ENCODE measurements at places on chromosomes 16 and 17.

DNA sequence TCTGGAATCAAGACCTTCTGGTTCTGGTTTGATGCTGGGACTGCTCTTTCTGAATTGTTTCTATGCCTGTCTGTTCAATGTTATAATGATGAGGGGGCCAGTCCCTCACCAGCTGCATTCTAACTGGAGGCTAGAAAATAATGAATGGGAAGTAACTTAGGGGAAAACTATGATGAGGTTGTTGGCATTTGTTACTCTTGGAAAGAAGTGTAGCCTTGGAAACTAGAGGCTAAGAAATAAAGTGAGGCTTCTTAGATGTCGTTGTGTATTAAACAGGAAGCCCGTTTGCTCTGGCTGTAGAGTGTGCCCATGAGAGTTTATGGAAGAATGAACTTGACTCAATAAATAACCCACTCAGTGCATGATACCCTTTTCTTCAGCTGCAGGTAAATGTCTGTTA is 140.8 kb downstream of the PRKCA start:
- DNase-seq = no peak

DNA sequence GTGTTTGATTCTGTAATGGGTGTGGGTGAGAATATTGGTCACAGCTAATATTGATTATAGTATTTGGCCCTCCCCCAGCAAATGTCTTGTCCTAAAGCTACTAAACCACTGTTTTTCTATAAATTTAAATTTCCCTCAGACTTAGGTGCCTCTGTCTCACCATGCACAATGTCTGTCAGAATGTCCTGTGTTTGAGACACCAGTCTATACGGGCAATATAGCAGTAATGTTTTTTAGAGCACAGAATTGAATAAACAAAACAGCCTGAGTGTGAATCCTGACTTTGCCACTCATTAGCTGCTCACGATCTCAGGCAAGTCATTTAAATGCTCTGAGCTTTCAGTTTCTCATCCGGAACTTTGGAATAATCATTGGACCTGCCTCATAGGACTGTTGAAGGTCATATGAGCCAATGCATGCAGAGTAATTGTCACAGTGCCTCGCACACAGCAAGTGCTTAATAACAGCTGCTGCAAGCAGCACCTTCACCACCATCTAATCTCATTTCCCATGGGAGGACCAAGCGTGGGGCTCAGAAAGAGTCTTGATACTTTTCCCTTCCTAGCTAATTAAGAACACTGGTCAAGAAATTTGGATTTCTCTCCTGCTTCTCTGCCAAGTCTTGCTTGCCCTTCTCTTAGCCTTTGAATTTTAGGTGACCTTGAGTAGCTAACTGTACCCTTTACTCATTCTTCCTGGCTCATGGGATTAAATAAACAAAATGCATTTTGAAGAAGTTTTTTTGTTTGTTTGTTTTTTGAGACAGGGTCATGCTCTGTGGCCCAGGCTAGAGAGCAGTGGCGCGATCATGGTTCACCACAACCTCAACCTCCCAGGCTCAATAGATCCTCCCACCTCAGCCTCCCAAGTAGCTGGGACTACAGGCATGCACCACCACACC is 9.8 kb downstream of the HLF start:
- DNase-seq = no peak

- DNase-seq = no peak
These were observed 451.5 kb downstream of the TOX3 start for GRCh38 chr16:52095471-52095870.

- no peak for DNase-seq
These were observed 8.2 kb downstream of the FMNL1 start for GRCh38 chr17:45229681-45230409.

GRCh38 chr16:83420206-83420760 is 387.5 kb upstream of the HSBP1 start:
- no peak for DNase-seq

- DNase-seq = no peak
These were observed 122.3 kb downstream of the ZFHX3 start for GRCh38 chr16:72925631-72925979.

DNA sequence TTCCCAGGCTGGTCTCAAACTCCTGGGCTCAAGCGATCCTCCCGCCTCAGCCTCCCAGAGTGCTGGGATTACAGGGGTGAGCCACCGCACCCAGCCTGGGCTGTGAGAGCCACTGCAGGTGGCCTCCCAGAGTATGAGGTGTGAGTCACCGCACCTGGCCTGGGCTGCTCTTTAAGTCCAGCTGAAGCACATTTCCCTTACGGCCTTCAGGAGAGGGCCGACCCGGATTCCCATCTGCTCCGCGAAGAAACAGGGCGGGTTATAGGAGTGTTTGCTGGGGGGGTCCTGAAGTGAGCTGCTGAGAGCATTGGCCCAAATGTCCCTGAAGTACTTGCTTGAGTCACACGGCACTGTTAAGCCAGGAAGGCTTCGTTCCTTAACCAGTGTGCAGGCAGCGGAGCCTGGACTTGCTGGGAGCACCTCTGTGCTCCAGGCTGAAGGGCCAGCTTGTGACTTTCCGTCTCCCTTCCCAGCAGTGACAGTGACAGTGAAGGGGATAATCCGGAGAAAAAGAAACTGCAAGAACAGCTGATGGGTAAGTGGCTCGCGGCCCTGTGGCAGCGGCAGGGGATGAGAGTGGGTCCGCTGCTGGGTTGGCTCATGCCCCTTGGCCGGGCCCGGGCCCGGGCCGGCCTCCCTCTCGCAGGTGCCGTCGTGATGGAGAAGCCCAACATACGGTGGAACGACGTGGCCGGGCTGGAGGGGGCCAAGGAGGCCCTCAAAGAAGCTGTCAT is 7.2 kb downstream of the VPS4A start:
- no peak for DNase-seq

DNA sequence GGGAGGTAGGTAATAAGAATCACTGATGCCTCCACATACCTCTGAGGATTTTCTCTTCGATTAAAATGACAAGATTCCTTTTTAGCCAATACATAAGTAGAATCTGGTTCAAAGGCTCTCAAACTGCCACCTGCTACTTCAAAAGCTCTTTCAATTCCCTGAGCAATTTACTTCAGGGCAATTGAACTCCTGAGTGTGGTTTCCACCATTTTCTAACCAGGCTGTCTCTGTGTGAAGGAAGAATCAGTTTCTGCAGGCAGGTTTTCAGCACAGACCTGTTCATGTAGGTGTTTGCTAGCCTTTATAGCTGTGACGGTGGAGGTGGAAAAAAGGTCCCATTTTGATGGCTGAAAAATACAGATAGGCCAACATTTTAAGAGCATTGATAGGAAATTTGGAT is 18.2 kb upstream of the HS3ST3B1 start:
- DNase-seq = no peak

- no peak for DNase-seq
These were observed 20.8 kb downstream of the ABCC1 start for GRCh38 chr16:15970202-15970601.

GRCh38 chr16:46889942-46890300 is 5.8 kb downstream of the GPT2 start:
- no peak for DNase-seq

GRCh38 chr16:86590501-86591144 is 12.3 kb downstream of the FOXL1 start:
- no peak for DNase-seq

GRCh38 chr16:50685462-50686063 is 4.5 kb upstream of the SNX20 start:
- no peak for DNase-seq

DNA sequence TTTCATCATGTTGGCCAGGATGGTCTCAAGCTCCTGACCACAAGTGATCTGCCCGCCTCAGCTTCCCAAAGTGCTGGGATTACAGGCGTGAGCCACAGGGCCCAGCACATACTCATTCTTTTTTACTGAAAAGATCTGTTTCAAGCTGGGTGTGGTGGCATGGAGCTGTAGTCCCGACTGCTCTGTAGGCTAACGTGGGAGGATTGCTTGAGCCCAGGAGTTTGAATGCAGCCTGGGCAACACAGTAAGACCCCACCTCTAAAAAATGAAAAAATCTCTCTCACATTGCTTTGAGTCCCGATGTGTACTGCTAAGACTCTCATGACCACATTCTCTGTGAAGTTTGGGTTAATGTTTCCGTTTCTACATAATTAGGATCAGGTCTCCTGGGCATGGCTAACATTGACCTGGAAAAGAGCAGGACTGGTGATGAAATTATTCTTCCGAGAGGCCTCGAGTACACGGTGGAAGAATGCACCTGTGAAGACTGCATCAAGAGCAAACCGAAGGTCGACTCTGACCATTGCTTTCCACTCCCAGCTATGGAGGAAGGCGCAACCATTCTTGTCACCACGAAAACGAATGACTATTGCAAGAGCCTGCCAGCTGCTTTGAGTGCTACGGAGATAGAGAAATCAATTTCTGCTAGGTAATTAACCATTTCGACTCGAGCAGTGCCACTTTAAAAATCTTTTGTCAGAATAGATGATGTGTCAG is 2.3 kb downstream of the TNFRSF17 start:
- no peak for DNase-seq

GRCh38 chr16:51818342-51818944 is 667.4 kb upstream of the SALL1 start:
- DNase-seq = peak; percentile 4

GRCh38 chr17:31085563-31085962 is 9.2 kb upstream of the NF1 start:
- DNase-seq = no peak

GRCh38 chr16:78129349-78129748 is 29.9 kb downstream of the WWOX start:
- DNase-seq = no peak

DNA sequence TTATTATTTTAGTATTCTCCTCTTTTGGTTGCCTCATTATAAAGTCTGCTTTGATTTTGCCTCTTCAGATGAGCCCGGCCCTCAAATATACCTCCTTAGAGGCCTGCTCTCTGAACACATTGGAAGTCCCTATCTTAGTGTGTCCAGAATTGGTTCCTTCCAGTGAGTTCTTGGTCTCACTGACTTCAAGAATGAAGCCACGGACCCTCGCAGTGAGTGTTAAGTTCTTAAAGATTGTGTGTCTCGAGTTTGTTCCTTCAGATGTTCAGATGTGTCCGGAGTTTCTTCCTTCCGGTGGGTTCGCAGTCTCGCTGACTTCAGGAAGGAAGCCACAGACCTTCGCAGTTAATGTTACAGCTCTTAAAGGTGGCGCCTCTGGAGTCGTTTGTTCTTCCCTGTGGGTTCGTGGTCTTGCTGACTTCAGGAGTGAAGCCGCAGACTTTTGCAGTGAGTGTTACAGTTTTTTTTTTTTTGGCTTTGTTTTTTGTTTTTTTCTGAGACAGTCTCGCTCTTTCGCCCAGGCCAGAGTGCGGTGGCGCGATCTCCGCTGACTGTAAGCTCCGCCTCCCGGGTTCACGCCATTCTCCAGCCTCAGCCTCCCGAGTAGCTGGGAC is 45.8 kb upstream of the NOS2 start:
- DNase-seq = no peak

DNA sequence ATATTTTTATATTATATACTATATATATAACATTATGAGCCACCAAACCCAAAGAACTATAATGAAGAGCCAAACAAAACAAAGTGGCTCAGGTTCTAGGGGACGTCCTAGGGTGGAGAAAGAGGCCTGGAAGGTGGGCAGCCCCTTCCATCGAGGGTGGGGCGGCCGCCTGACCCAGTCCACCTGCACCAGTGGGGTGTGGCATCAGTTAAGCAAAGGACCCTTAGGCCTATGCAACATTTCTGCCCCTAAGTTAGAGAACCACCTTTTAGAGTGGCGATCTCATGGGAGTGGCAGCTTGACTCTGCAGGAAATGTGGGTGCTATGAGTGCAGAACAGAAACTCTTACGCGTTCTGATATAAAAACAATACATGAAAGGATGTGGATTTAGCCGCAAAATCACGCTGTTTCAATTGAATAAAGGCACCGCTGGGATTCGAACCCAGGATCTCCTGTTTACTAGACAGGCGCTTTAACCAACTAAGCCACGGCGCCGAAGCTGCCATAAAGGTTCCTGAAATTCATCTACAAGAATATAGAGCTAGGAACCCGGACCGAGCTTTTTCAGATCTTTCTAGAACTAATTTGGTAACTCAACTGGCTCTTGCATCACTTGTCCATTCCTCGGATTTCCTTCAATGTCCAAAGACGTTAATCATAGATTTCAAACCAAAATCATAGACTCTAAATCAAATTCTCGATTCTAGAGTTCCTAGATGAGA is 15.6 kb upstream of the AURKB start:
- DNase-seq = no peak

- no peak for DNase-seq
These were observed 666 bp upstream of the METTL9 start for GRCh38 chr16:21598701-21599121.

GRCh38 chr16:23667355-23667659 is 11.4 kb upstream of the PLK1 start:
- DNase-seq = no peak

- peak; percentile 79 for DNase-seq
These were observed 231.9 kb downstream of the SEC14L1 start for GRCh38 chr17:77372444-77373298.

DNA sequence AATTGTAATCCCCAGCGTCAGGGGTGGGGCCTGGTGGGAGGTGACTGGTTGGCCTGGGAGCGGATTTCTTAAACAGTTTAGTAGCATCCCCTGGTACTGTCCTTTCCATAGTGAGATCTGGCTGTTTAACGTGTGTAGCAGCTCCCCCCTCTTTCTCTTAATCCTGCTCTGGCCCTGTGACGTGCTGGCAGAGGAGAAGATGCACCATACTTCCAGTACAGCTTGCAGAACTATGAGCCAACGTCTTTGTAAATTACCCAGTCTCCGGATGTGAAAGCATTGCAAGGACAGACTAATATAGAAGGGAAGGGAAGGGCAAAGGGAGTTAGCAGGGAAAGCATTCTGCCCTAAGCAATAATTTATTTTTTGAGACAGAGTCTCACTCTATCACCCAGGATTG is 83.9 kb downstream of the RMI2 start:
- DNase-seq = no peak

GRCh38 chr17:2111691-2112090 is 56.8 kb downstream of the HIC1 start:
- DNase-seq = no peak

- DNase-seq = no peak
These were observed 120.5 kb downstream of the ZFHX3 start for GRCh38 chr16:72927199-72928089.

- DNase-seq = no peak
These were observed 11.6 kb downstream of the CDK5R1 start for GRCh38 chr17:32498391-32498790.

GRCh38 chr17:64020056-64020766 is at the start of gene ICAM2:
Gene ICAM2, minus strand, starts transcription at chr17:64020633. Its CDS starts 13,942 bp downstream, at chr17:64006691.
- no peak for DNase-seq

DNA sequence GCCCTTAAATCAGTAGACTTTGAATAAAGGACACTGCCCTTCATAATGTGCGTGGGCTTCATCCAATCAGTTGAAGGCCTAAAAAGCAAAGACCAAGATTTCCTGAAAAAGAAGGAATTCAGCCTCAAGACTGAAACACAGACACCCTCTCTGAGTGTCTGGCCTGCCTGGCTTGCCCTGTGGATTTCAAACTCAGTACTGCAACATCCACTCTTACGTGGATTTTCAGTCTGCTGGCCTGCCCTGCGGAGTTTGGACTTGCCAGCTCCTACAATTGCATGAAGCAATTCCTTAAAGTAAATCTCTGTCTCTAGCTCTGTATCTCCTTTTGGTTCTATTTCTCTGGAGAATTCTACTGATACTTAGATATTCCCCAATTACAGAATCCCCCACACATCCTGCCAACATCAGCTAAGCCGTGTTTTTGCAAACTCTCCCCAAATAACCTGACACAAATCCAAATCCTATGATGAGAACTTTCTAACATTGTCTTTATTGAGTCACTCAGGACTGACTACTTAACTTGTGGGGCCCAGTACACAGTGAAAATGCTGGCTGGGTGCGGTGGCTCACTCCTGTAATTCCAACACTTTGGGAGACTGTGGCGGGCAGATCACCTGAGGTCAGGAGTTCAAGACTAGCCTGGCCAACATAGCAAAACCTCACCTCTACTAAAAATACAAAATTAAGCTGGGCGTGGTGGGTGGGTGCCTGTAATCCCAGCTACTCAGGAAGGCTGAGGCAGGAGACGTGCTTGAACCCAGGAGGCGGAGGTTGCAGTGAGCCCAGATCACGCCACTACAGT is 7.2 kb upstream of the TNFRSF17 start:
- DNase-seq = no peak
